ENCODE measurements at places on chromosomes 1 and 21. TPM values are rescaled to one million over a fixed set of nuclear protein-coding genes. Genes with fewer than 3 reads are reported as not detected.

The FMO5 gene
- 11.1 TPM for polyA plus RNA-seq

The RNU1-4 gene
- not detected for polyA plus RNA-seq

DNA sequence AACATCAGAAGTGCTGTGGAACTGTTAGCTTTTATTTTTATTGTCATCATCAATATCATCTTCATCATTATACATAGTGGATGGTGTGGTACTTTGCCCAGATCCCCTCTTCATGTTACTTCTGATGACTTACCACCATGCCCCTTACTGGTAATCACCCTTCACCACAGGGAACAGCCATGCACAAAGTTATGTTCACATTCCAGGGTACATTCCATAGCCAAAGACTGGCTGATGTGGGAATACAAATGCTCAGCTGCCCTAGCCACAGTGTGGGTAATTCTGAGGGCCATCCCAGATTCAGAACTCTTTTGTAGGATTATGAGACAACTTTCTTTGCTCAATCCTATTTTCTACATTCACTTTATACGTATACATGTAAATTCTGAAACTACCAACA lies 691.3 kb upstream of the CXADR start:
- no peak for DNase-seq

DNA sequence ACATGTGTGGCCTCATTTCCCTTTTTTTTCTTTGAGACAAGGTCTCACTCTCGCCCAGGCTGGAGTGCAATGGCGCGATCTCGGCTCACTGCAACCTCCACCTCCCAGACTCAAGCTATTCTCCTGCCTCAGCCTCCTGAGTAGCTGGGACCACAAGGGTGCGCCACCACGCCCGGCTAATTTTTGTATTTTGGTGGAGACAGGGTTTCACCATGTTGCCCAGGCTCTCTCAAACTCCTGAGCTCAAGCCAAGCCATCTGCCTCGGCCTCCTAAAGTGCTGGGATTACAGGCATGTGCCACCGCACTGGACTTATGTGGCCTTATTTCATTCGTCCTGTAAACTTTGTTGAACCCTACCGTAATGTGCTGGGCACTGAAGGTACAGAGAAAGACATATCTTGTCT lies 569 bp upstream of the WARS2 start:
- no peak for DNase-seq

The LCE3E gene
- polyA plus RNA-seq, result not detected

- DNase-seq, result no peak
Measured at GRCh38 chr1:214361636-214362035, 80.7 kb downstream of the SMYD2 start.

GRCh38 chr1:96509951-96510350 lies 211.6 kb upstream of the PTBP2 start:
- DNase-seq, result no peak

DNA sequence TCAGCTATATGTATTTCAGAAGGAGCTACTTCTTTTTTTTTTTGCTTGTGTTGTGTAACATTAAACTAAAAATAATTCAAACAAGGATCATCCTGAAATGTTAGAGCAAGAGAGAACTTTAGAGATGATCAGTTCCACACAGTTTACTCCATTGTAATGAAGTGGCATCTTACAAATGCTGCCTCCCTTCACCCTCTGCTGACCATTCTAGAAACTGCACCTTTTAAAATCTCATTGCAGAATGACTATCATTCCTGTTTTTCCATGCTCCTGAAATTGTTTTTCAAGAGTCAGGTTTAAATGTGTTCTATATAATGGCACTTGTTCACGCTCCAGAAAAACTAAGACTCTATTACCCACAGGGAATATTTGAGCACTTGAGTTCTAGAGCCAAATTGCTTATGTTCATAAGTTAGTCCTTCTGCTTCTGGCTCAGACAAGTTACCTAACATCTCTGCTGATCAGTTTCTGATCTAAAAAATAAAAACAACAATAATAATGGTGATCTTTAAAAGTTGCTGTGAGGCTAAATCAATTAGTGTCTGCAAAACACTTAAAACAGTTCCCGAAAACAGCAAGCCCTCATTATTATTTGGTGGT lies 21.5 kb upstream of the SLC44A5 start:
- DNase-seq, result no peak

DNA sequence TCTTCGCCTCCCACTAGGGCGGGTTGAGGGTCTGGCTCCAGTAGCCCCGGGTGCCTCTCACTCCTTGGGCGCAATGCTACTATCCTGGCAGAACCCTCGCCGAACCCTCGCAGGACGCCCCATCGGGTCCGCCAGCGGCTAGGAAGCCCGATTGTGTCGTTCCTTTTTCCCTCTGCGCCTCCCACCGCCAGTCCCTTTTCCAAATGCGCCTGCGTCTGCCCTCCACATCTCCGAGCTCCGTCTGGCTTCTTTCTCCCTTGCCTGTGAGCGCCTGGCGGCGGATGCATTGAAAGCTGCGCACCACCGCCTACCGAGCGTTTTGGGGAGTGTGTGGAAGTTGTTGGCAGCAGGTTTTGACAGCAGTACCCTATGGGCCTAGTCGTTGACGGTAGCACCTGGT lies 1.0 kb upstream of the DIRAS3 start:
- DNase-seq, result peak; percentile 31

All from right renal pelvis (tissue), 4 donors.